ENCODE measurements at places on chromosomes 4 and X. TPM values are rescaled to one million over a fixed set of nuclear protein-coding genes. Genes with fewer than 3 reads are reported as not detected.

The JADE3 gene
- total RNA-seq, result 6.7 TPM

DNA sequence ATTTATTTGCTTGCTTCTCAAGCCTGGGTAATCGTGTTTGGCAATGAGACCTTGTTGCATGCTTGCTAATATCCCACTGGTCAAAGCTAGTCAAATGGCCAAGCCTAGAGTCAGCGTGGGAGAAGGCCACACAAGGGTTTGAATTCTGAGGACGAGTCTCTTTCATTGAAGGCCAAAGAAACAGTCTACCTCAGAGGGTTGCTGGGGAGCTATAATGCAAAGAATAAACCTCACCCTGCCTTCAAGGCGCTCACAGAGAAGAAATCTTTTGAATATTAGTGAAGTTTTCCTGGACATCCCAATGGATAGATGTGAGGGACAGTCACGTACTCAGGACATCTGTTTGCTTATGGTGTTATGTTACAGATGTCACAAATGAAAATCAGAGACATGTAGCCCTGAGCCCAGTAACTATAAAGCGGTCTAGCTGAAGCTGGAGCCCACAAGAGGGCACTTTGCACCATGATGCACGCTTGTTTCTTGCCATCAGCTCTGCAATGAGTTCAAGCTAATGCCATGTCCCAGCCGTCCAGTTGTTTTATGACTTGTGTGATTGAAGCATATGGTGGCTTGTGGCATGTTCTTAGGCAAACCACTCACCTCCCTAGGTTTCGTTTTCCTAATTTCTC lies 1.1 kb upstream of the TLR3 start:
- DNase-seq, result no peak

The PRDM5 gene
- total RNA-seq, result 24.3 TPM

DNA sequence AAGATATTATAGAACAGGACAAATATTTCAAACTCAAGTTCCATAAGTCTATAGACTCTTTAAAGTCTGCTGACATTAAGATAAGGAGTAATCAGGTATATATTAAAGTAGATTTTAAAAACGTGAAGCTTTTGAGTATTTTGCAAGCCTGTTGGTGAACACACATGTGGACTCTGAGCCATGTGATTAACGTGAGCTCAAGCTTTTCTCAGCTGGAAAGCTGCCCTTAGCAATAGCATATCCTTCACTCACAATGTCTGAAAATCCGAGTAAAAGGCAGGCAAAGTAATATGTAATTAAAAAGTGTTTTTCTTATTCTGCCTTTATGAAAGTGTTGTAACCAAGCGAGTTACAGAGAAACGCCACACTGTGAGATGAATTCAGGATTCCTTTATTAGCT lies 140.5 kb upstream of the AADAT start:
- no peak for DNase-seq

DNA sequence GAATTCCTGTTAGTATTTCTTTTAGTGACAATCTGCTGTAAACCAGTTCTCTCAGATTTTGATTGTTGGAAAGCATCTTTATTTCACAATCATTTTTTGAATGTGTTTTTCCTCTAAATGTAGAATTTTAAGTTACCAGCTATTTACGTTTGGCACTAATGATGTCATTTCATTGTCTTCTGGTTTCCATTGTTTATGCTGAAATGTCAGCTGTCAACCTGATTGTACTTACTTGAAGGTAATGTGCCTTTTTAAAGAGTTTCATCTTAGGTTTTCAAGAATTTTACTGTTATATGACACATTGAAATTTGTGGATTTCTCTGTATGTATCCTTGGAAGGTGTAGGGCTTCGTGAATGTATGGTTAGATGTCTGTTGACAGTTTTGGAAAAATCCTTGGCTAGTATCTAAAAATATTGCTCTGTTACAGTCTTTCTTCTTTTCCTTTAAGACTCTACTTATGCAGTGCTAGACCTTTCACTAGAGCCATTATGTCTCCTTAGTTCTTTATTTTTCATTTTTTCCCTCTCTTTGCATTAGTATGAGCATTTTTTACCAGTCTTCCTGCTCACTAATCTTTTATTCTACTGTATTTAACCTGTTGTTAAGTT lies 30.4 kb downstream of the SMAD1 start:
- DNase-seq, result no peak

DNA sequence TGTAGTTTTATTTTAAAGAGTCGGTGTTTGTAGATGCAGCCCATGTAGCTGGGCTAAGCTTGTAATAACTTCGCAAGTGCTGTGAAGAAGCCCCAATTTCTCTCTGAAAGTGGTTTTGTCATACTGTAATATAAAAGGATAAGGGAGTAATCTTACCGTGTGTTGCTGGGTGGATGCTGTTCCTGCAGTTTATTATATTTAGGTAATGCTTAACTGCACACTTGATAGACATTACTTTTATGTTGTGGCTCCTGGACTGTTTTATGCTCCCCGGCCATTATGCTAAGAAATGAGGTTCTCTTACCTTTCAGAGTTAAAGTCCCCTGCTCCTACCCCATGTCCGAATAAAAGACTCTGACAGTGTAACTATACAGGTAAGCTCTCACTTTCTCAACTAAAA lies 789.4 kb downstream of the RPA4 start:
- DNase-seq, result no peak

- no peak for DNase-seq
Observed at GRCh38 chr4:16717266-16717970, 181.0 kb downstream of the LDB2 start.

- no peak for DNase-seq
Observed at GRCh38 chr4:7744142-7744804, 195.4 kb downstream of the AFAP1 start.

DNA sequence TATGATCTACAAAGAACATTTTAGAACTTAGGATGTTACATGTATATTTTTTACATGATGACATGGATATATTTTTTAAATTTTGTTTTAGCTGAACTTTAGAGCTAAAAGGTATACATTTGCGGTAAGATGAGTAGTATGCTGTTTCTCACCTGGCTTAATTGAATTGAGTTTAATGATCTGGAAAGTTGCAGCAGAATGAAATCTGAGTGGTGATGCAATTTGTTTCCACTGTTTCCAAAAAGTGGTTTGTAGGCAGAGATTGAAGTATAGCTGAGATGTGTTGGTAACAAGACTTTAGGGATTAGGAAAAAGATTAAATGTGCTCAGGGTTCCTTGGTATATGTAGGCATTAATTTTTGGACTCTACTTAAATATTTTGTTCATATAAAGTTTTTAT lies 68.1 kb downstream of the HPF1 start:
- DNase-seq, result no peak

GRCh38 chr4:30770049-30770549 lies 49.9 kb downstream of the PCDH7 start:
- no peak for DNase-seq

DNA sequence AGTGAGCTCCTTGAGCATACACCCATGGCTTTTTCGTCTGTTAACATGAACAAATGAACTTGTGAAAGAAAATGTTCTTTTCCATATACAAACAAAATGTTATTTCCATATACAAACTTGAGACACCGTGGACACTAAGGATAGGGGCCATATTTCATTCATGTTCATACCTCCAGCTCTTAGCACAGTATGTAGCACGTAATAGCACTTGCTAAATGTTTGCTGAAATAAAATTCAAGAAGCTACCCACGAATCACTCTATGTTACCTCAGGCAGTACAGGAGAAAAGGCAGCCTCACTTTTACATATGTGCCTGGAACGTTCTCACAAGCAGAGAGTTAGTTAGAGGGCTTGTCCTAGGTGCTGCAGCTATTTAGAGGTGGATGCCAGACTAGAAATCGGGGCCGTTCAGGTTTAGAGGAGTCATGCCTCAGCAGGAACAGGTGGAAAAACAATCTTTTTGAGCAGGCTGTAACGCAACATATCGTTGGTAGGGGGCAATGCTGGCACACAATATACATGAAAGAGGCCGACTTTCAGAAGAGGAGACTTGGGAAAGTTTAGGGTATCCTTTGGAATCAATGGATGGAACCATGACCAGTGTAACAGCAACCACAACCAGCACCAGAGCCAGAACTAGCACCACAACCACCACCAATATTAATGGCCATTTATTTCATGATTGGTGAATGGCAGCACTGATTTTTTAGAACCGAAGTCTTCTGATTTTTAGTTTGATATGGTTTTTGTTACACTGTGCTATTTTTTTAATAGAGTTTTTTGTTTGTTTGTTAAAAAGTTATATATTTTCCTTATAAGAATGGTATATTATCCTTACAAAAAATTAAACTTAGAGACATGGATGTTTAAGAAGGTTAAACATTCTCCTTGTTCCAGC lies 14.8 kb upstream of the PAQR3 start:
- no peak for DNase-seq

The GPRASP2 gene
- 17.7 TPM for total RNA-seq

GRCh38 chr4:160020804-160021203 lies 917.9 kb downstream of the RAPGEF2 start:
- DNase-seq, result no peak

DNA sequence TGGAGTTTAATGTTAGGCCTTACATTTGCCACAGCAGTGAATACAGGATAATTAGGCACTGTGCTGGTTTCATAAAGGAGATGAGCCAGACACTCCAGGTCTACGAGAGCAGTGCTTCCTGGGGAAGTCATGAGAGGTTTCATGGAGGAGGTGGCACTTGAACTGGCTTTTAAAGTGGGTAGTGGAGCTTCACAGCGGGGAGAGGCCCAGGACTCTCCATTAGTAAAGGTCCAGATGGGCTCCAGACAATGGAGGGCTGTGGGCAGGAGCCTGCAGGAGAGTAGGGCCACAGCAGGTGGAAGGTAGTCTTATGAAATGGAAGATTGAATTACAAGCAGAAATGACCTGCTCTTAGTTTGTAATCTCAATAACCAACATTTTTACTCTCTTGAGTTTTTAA lies 29.0 kb downstream of the CLDN22 start:
- no peak for DNase-seq

The CLNK gene
- not detected for total RNA-seq

The DCAF8L2 gene
- not detected for total RNA-seq

GRCh38 chr4:172822331-172822730 lies 346.3 kb upstream of the GALNT7 start:
- DNase-seq, result no peak

The AMTN gene
- not detected for total RNA-seq

GRCh38 chr4:100340512-100341485 lies 150.5 kb upstream of the DDIT4L start:
- no peak for DNase-seq

Measured in cardiac septum (tissue), 1 donor.